ENCODE measurements at places on chromosomes 7 and 10. TPM values are rescaled to one million over a fixed set of nuclear protein-coding genes. Genes with fewer than 3 reads are reported as not detected.

The ARID5B gene
- 154 TPM for polyA plus RNA-seq

The MYPN gene
- polyA plus RNA-seq = not detected

The TMEM213 gene
- polyA plus RNA-seq = not detected

The PTPRZ1 gene
- not detected for polyA plus RNA-seq

The AQP1 gene
- not detected for polyA plus RNA-seq

The GOLGA7B gene
- polyA plus RNA-seq = not detected

The WNT8B gene
- polyA plus RNA-seq = not detected

The PSAP gene
- polyA plus RNA-seq = 625 TPM

The TMEM270 gene
- not detected for polyA plus RNA-seq

The AKR1C4 gene
- polyA plus RNA-seq = not detected

The KAZALD1 gene
- not detected for polyA plus RNA-seq

The CRYGN gene
- polyA plus RNA-seq = not detected

The CPA2 gene
- polyA plus RNA-seq = not detected

The BRAF gene
- 11.6 TPM for polyA plus RNA-seq

The TEX36 gene
- polyA plus RNA-seq = not detected

The CYTH3 gene
- 3.0 TPM for polyA plus RNA-seq

The STOX1 gene
- polyA plus RNA-seq = 0.24 TPM

The ANK3 gene
- polyA plus RNA-seq = 19.5 TPM

The KLHL7 gene
- polyA plus RNA-seq = 21.0 TPM

The WIPF3 gene
- polyA plus RNA-seq = not detected

The SPDYE9 gene
- polyA plus RNA-seq = 0.19 TPM

The CALML5 gene
- not detected for polyA plus RNA-seq

The MMD2 gene
- polyA plus RNA-seq = not detected

The HOXA3 gene
- polyA plus RNA-seq = not detected

The EBF3 gene
- not detected for polyA plus RNA-seq

The BAMBI gene
- 0.70 TPM for polyA plus RNA-seq

The AKR1B1 gene
- polyA plus RNA-seq = 125 TPM

The CALY gene
- not detected for polyA plus RNA-seq

Measured in IgD-negative memory B cell (primary cell).